ENCODE measurements at places on chromosomes 5 and 9.

- peak; percentile 83 for DNase-seq
Measured at GRCh38 chr9:114372921-114373448, 14.8 kb downstream of the AKNA start.

DNA sequence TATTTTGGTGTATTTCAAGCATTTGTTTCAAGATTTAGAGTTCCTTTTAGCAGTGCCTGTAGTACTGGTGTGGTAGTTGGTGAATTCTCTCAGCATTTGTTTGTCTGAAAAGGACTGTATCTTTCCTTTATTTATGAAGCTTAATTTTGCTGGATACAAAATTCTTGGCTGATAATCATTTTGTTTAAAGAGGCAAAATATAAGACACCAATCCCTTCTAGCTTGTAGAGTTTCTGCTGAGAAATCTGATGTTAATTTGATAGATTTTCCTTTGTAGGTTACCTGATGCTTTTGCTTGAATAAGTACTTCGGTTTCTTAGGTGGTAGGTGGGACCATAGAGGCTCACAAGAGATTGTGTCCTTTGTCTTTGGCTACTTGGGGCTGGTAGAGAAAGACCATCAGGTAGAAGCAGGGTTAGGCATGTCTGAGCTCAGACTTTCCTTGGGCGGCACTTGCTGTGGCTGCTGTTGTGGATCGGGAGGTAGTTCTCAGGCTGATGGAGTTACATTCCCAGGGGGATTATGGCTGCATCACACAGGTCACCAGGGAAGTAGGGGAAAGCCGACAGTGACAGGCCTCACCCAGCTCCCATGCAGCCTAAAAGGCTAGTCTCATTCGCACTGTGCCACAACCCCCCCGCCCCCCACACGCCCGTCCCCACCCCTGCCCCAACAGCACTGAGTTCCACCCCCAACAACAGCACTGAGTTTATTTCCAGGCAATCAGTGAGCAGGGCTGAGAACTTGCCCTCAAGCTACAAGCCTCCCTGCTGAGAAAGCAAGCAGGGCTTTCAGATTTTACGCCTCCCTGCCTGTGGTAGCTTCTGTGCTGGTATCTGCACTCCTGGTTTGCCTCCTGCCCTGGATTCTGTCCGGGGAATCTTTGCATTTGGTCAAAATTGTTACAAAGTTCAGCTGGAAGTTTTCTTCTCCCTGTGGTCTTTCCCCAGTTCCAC, 127.1 kb upstream of the GLRA1 start:
- no peak for DNase-seq

DNA sequence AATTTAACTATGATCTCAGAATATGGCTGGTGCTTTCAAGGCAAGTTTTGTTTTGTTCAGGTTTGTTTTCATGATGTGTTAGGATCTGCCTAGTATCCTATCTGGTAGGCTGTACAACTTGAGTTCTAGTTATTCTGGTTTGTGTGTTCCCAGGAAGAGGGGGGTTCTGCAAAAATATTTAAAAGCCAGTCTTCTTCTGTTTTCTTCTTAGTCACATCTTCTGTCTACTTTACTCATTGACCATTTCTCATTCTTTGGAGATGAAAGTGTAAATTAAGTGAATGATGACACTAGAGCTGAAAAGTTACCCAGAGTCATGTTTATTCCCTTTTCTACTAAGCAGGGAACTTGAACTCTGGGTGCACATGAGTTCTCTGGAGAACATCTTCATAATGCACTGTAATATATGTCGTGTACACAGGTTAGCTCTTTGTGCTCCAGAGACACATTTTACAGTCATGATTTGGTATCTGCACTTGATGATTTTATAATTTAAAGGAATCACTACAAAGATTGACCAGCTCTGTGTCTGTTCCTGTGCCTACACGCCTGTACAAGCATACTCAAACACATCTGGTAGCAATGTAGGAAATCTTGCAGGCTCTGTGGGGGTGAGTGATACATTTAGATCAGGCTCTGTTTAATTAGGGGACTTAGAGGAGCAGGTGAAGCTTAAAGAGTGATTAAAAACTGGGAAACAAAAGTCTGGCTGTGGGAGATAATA, 5.0 kb downstream of the SMAD5 start:
- no peak for DNase-seq

- DNase-seq: no peak
Measured at GRCh38 chr9:83406921-83407320, 131.3 kb downstream of the FRMD3 start.

DNA sequence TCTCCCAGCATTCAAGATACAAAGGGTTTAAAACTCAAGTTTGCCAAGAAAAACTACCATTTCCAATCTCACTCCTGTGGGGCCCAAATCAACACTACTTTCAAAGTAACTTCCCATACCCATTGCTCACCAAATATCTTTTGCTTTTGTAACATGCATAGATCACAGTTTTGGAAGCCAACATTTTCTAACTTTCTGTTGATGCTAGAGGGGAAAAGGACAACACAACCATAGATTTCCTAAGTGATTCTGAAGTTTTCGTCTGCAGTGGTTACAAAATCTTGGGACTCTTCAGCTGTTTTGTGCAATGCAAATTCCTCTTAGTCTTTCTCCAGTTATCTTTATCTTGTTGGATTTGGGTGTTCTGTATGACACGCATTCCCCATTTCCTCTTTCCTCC, 94.1 kb upstream of the PAPPA start:
- no peak for DNase-seq

GRCh38 chr5:151923866-151924476, 680 bp downstream of the GLRA1 start:
- no peak for DNase-seq

- no peak for DNase-seq
Measured at GRCh38 chr9:4116071-4116581, 183.7 kb downstream of the GLIS3 start.

GRCh38 chr9:106757514-106757913, 105.5 kb upstream of the ZNF462 start:
- DNase-seq: no peak

DNA sequence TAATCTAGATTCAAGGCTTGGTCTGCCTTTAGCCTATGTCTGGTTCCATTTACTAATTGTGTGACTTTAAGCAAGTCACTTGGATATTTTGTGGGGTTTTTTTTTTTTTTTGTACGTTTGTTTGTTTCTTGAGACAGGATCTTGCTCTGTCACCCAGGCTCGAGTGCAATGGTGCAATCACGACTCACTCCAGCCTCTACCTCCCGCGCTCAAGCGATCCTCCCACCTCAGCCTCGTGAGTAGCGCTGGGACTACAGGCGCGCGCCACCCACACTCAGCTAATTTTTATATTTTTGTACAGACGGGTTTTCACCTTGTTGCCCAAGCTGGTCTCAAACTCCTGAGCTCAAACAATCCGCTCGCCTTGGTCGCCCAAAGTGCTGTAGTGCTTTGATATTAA, 1.1 kb upstream of the PFDN1 start:
- DNase-seq: no peak

- DNase-seq: no peak
Measured at GRCh38 chr9:14349146-14349446, 35.2 kb upstream of the NFIB start.

- no peak for DNase-seq
Measured at GRCh38 chr9:106643211-106643930, 219.6 kb upstream of the ZNF462 start.

DNA sequence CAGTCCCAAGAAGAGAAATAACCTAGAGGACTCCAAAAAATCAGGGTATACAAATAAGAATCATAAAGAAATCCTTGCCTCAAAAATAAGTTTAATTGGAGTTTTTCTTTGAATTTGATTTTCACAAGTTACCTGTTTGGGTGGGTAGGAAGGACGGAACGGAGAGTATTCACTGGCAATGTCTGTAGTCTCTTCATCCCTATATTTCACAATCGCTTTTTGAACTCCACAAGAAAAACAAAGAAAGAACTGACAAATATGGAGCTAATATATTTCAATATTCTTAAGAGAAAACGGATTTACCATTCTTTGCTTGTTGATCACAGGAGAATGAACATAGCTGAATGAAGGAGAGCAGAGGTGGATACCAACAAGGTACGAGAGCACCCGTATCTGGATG, 30.1 kb downstream of the MTMR12 start:
- DNase-seq: no peak

GRCh38 chr5:91977579-91977978, 594.5 kb upstream of the ARRDC3 start:
- no peak for DNase-seq

GRCh38 chr5:18745988-18746615, 1111.8 kb downstream of the TAF11L14 start:
- peak; percentile 7 for DNase-seq

DNA sequence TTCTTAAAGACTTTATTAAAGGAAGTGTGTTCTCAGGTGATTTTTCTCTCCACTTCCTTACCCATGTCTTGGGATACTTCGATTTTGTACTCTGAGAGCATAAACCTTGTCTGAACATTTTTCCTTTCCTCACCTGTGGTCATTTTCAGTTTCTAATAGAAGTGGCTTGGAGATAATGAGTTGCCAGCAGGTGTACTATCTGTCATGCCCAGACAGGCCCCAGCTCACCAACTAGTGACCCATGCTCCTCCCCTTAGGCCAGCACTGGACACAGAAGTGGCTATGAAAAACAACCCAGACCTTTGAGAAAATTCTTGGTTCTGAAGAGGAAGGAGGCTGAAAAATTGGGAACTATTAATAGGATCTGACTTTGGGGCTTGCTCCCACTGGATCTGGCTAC, 49.2 kb upstream of the SMIM32 start:
- no peak for DNase-seq

- DNase-seq: peak; percentile 65
Measured at GRCh38 chr5:139637438-139638089, 10.6 kb upstream of the CXXC5 start.

DNA sequence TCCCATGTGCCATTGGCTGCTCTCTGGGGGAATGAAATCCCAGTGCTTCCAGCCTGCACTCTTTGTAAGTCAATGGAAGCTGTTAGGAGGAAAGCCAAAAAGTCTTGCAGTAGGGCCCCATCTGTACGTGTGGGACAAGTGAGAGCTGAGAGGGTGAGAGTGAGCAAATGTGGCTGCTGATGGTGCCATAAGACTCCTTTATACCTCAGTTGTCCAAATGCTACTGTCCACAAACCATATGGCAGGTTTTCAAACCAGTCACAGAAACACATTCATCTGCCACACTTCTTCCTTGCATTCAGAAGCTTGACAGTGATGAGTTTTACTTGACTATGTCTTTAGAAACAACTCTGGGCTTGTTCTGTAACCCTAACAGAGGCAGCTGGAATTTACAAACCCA, 543.8 kb downstream of the CSNK1G3 start:
- no peak for DNase-seq

DNA sequence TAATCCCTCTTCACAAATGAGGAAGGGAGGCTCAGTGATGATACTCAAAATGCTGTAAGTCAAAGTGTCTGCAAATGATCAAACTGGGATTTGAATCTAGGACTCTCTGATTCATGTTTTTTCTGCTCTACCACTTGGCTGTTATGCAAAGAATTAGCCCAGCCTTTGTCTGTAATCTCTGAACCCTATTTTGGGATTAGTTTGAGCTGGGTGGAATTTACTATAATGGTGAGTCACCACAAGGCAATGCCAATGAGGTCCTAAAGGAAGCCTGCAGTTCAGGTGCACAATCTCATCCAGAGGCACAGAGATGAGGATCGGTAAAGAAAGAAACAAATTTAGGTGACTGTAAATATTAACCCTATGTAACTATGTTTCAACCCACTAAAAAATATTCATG, 29.2 kb downstream of the RFK start:
- no peak for DNase-seq

DNA sequence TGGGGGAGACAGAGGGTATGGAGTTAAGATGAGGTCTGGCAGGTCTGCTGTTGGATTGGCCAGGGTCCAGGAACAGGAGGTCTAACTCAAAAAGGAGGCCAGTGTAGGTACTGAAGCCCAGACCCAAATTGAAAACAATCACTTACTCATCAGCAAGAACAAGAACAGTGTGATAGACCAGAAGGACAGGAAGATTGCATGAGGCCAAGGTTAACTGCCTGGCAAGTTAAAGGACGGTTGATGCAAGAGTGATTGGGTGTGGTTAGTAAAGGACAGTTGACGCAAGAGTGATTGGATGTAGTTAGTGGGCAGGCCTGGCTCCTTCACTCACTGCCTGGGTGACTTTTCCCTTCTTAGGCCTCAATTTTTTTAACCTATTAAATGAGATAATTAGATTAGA, 132.6 kb downstream of the PDZD2 start:
- DNase-seq: no peak

DNA sequence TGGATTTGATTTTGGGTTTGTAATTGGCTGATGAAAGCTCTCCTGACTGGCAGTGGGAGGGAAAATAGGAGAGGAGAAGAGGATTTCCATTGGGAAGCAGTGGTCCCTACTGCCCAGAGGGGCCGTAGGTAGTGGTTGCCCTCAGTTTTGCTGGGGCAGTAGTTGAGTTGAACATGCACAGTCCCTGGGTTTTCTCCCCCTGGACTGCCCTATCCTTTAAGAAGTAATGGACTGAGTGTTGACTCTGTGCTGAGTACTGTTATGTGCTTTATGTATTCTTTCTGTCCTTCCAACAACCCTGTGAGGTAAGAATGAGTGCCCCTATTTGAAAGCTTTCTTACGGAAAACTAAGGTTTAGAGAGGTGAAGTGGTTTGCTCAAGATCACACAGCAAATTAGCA, 111.2 kb upstream of the RPS23 start:
- no peak for DNase-seq

- no peak for DNase-seq
Measured at GRCh38 chr5:58075907-58076306, 384.0 kb downstream of the PLK2 start.

- no peak for DNase-seq
Measured at GRCh38 chr9:82547995-82548394, 514.9 kb downstream of the RASEF start.

- no peak for DNase-seq
Measured at GRCh38 chr9:99852617-99853016, 30.9 kb downstream of the NR4A3 start.

- no peak for DNase-seq
Measured at GRCh38 chr9:136625101-136626065, 37.3 kb upstream of the EGFL7 start.

DNA sequence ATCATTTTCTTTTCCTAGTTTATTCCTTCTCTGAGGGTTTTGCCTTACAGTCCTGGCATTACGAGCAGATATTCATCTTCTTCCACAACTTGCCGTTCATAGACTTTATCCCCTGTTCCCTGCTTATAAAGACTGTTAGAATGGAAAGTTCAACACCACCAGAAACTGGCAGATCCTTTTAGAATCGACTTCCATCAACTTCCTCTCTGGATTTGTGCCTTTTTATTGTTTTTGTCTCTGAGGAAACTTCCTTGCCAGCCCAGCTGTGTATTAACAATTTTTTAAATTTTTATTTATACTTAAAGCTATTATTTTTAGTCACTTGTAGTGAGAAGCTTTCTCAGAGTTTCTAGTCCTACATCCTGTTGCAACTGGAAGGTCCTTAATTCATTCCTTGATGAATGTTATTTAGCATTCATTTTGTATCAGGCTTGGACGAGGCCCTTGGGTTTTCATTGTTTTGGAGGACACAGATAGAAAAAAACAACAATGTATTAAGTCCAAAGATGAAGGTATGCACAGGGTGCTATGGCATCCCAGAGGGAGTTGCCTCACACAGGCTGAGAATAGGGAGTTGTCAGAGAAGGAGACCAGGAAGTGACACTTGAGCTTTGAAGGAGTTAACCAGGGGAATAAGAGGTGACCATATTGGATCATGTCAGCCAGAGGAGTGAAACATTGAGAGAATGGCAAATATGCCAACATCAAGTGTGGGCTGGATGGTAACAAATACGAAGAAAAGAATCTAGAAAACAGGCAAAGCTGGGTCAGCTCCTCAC, 81.3 kb downstream of the ADAMTSL1 start:
- DNase-seq: no peak

- DNase-seq: no peak
Measured at GRCh38 chr9:22158927-22159346, 149.8 kb upstream of the CDKN2B start.

- no peak for DNase-seq
Measured at GRCh38 chr9:3526997-3527940, 1.5 kb upstream of the RFX3 start.
